ENCODE measurements at places on chromosomes 3 and 15.
A peak's percentile ranks its signal among the peaks of the same experiment; 100 is the strongest.

DNA sequence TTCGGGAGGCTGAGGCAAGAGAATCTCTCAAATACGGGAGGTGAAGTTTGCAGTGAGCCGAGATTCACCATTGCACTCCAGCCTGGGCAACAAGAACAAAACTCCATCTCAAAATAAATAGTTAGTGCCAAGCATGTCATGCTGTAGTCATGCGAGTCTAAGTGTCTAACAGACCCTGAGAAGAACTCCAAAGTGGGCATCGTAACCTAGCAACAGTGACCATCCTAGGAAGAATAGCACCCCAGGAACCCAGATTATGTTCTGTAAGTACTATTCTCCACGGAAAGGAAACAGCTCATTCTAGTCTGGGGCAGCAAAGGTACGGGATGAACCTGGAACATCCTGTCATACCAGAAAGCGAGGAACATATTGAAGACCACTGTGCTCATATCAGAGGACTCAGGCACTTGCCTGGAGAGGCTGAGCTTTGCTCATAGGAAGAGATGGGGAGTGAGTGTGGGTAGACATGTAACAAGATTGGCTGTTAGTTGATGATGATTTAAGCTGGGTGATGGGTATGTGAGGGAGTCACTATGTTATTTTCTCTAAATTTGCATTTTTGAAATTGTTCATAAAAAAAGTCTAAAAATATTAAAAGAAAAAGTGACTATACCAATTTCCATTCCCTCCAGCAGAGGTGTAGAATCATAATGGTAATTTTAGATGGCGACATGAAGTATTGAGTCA is 31.7 kb downstream of the BCL2L10 start:
- peaks cover 1% of the 10 kb centered on the region for H3K4me1 ChIP-seq
- DNase-seq, result no peak
- no peak overlapping the region for H3K4me3 ChIP-seq
- H3K27me3 ChIP-seq, result no peaks in the 10 kb centered on the region
- no peaks in the 10 kb centered on the region for H3K36me3 ChIP-seq

- no peaks in the 10 kb centered on the region for H3K27me3 ChIP-seq
- H3K36me3 ChIP-seq, result no peaks in the 10 kb centered on the region
- H3K27ac ChIP-seq, result no peak overlapping the region
Observed at GRCh38 chr3:58609990-58610389, 32.8 kb upstream of the FAM107A start.

DNA sequence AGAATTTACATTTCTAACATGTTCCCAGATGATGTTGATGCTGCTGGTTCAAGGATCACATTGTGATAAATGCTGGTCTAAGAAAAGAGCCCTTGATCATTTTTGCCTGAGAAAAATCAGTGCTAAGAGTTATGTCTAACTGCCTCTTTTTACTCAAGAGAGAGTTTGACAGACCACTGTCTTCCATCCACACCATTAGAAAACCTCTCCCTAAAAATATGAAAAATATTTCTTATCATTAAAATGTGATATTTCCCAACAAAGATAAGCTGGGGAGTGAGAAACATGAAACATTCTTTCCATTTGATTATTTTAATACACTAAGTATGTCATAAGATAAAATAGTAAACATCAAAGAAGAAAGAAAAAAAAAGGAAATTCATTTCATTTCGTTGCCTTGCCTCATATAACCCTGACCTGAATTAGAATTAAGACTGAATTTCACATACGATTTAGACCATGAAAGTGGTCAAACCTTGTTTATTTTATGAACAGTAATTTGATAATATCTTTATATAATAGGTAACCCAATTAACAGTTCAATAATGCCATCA is 471.8 kb upstream of the ARHGEF26 start:
- no peak overlapping the region for H3K27ac ChIP-seq
- DNase-seq, result no peak
- no peak overlapping the region for H3K4me3 ChIP-seq
- H3K27me3 ChIP-seq, result no peaks in the 10 kb centered on the region
- H3K36me3 ChIP-seq, result no peaks in the 10 kb centered on the region
- H3K4me1 ChIP-seq, result no peaks in the 10 kb centered on the region

DNA sequence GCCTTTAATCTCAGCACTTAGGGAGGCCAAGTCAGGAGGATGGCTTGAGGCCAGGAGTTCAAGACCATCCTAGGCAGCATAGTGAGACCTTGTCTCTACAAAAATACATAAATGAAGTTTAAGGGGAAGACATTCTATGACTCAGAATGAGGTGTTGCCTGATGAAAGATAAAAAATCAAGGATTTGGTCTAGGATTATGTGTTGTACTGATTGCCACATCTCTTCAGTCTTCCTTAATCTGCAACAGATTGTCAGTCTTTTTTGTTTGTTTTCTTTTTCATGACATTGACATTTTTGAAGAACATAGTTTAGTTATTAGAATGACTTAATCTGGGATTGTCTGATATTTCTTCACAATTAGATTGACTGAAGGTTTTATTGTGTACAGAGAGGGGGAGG is 26.3 kb upstream of the DPPA4 start:
- no peak overlapping the region for H3K27ac ChIP-seq
- DNase-seq, result no peak
- H3K27me3 ChIP-seq, result no peaks in the 10 kb centered on the region
- H3K4me1 ChIP-seq, result no peaks in the 10 kb centered on the region
- no peaks in the 10 kb centered on the region for H3K36me3 ChIP-seq

DNA sequence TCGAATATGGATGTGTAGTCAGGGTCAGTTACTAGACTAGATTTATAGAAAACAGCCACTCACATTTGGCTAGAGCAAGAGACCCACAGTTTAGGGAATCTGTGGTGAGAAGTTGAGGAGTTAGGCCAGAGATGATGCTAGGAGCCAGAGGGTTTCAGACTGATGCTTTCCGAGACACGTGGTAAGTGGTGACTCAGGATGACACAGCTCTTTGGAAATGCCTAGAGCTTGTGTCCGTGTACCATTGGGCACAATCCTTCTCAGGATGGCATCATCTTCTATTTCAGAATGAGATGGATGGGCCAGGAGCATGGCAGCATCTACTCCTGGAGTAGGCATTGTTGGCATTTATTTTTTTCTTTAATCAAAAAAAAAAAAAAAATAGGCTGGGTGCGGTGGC is 28.5 kb downstream of the PTPRG start:
- no peak overlapping the region for H3K27ac ChIP-seq
- H3K36me3 ChIP-seq, result no peaks in the 10 kb centered on the region
- H3K4me3 ChIP-seq, result no peak overlapping the region
- DNase-seq, result no peak
- peaks cover 5% of the 10 kb centered on the region for H3K4me1 ChIP-seq

DNA sequence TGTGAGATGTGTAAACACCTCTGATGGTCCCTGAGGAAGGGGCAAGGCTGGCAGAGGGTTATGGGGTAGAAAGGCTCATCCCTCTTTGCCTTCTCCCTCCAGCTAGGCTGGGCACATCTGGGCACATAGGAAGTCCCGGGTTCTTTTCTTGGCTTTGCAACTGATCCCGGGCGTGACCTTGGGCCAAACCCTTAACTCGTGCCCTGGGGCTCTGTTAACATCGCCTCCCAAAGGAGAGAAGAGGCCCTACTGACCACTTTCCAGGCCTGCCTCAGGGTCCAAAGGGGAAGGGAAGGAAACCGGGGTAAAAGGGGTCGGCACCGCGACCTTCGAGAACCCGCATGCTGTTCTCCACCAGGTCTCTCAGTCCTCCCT is 549 bp downstream of the C3orf18 start:
- H3K4me1 ChIP-seq, result peaks cover 3% of the 10 kb centered on the region
- no peaks in the 10 kb centered on the region for H3K27me3 ChIP-seq
- H3K27ac ChIP-seq, result no peak overlapping the region

GRCh38 chr3:162165346-162165745 is 668.7 kb downstream of the OTOL1 start:
- H3K36me3 ChIP-seq, result no peaks in the 10 kb centered on the region
- H3K4me1 ChIP-seq, result no peaks in the 10 kb centered on the region
- no peak overlapping the region for H3K27ac ChIP-seq
- H3K27me3 ChIP-seq, result no peaks in the 10 kb centered on the region
- DNase-seq, result no peak
- no peak overlapping the region for H3K4me3 ChIP-seq

DNA sequence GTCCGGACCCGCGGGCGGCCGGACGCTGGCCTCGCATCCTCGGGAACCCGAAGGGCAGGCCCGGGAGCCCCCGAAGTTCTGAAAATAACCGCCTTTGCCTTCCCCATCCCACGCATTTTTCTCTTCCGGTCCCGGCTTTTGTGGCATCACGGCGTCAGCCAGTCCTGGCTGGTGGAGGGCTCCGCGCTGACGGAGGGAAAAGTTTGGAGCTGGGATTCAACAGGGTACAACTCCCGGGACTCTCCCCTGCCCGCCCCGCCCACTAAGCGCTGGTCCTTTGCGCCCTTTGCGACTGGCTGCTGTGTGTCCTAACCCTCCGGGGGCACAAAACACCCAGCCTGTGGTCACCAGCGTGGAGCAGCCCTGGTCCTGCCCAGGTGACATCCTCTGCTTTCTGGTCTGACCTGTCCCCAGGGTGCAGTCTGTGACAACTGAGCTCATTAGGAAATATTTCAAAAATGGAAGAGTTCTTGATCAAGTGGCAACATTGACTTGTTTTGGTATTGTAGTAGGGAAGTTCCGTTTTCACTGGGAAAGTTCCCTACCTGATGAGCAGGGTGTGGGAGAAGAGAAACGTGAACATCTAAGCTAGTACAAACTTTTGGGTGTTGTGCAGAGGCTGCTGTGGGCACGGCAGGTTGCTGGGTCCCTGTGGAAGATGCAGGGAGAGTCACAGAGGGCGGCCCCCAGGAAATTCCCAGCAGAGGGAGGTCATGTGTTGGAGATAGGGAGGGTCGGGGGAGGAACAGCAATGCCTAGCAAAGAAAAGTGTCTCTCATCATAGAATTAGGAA is 775 bp downstream of the ARNT2 start:
- no peaks in the 10 kb centered on the region for H3K36me3 ChIP-seq
- peaks cover 2% of the 10 kb centered on the region for H3K27me3 ChIP-seq
- no peak overlapping the region for H3K27ac ChIP-seq
- peak overlapping the region; percentile 70 for H3K4me3 ChIP-seq

- H3K4me1 ChIP-seq, result no peaks in the 10 kb centered on the region
- no peak for DNase-seq
- no peak overlapping the region for H3K4me3 ChIP-seq
Observed at GRCh38 chr3:76756577-76756976, 283.3 kb upstream of the ROBO2 start.

GRCh38 chr3:33144433-33144832 is 30.6 kb downstream of the CRTAP start:
- no peak overlapping the region for H3K27ac ChIP-seq
- H3K4me1 ChIP-seq, result no peaks in the 10 kb centered on the region
- DNase-seq, result peak; percentile 37
- H3K27me3 ChIP-seq, result no peaks in the 10 kb centered on the region
- H3K36me3 ChIP-seq, result peaks cover 11% of the 10 kb centered on the region

- H3K27me3 ChIP-seq, result no peaks in the 10 kb centered on the region
- H3K4me3 ChIP-seq, result no peak overlapping the region
- H3K27ac ChIP-seq, result no peak overlapping the region
- no peak for DNase-seq
Observed at GRCh38 chr3:161148832-161149475, 43.8 kb upstream of the B3GALNT1 start.

DNA sequence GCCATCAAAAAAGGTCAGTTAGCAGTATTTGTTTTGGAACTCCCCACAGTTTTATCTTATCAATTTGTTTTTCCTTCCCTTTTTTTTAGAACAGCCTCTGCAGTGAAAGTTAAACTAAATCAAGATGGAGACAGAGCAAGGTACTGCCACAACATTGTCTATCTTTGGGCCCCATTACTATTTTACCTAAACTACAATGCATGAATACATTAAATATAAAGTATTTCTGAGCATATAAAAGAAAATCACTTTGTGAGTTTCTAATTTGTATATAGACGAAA is 139.5 kb downstream of the MEIS2 start:
- H3K36me3 ChIP-seq, result no peaks in the 10 kb centered on the region
- H3K27me3 ChIP-seq, result no peaks in the 10 kb centered on the region
- H3K4me1 ChIP-seq, result no peaks in the 10 kb centered on the region
- no peak overlapping the region for H3K27ac ChIP-seq
- H3K4me3 ChIP-seq, result no peak overlapping the region
- no peak for DNase-seq

DNA sequence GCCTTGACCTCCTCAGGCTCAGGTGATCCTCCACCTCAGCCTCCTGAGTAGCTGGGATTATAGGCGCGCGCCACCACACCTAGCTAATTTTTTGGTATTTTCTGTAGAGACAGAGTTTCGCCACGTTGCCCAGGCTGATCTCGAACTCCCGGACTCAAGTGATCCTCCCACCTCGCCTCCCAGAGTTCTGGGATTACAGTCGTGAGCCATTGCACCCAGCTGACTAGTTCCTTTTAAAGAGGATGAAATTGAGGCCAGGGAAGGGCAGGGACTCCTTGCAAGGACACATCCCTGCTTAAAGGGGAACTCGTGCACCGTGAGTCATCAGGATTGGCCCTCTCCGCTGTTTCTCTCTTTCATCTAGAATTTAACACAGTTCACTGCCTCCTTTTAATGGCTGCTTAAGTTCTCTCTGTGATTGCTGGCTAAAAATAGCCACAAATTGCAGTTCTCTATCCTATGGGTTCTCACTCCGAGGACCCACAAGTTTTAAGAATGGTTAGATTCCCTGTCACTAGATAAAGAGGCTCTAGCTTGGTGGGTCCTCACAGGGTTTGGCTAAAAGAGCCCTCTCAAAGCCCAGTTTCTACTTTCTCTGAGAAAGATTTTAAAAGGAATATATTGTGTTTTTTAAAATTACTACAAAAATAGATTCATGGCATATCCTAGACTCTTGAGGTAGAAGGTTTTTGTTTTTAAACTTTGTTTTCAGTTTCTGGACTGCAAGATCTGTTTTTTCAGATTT is 1.4 kb downstream of the CRTAP start:
- no peak overlapping the region for H3K27ac ChIP-seq
- H3K4me1 ChIP-seq, result peaks cover 4% of the 10 kb centered on the region
- no peak for DNase-seq
- no peaks in the 10 kb centered on the region for H3K27me3 ChIP-seq

DNA sequence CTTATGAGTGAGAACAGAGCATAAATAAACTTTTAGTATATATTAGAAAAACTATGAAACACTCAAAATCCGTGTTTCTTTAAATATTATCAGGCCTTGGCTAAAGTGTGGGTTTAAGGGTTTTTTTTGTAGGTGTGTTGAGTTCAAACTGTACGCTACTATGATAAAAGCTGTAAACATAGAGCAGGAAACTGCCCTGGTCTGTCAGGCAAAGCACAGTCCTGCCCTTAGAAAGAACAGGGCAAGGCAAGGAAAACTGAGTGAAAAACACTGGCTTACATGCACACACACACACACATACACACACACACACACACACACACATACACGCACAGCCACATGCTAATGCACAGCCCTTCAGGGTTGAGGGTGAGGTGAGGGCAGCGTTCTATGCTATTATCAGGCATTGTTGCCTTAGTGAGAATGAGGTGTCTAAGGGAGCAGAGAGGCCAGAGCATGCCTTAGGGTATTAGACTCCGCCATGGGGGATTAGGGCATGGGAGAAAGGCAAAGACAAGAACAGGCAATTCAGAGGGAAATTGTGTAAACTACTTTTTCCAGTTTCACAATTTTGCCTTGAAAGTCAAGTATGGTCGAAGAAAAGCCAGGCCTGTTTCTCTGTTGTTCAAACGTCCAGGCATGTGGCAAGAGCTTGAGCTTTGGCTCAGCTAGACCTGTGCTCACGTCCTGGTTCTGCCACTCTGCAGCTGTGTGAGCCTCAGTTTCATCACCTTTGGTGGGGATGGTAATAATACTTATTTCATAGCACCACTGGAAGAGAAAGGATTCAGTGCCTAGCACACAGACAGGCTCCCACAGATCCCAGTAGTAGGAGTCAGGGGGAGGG is 36.3 kb upstream of the TPM1 start:
- no peaks in the 10 kb centered on the region for H3K4me1 ChIP-seq
- H3K27me3 ChIP-seq, result no peaks in the 10 kb centered on the region
- no peak for DNase-seq
